Endothelial cell of umbilical vein (primary cell): ENCODE measurements at places on chromosomes 16 and 17.

- H3K36me3 ChIP-seq, result peaks cover 25% of the 10 kb centered on the region
- no peak overlapping the region for H3K27ac ChIP-seq
- no peaks in the 10 kb centered on the region for H3K27me3 ChIP-seq
- H3K4me3 ChIP-seq, result no peak overlapping the region
- DNase-seq, result no peak
- H3K4me1 ChIP-seq, result no peaks in the 10 kb centered on the region
Observed at GRCh38 chr16:57753448-57754353, 18.1 kb downstream of the KATNB1 start.

- H3K27ac ChIP-seq, result no peak overlapping the region
- no peaks in the 10 kb centered on the region for H3K27me3 ChIP-seq
- DNase-seq, result no peak
- H3K36me3 ChIP-seq, result peaks cover 7% of the 10 kb centered on the region
- H3K4me3 ChIP-seq, result no peak overlapping the region
- H3K4me1 ChIP-seq, result no peaks in the 10 kb centered on the region
Observed at GRCh38 chr16:89764711-89765201, 43.4 kb downstream of the ZNF276 start.

DNA sequence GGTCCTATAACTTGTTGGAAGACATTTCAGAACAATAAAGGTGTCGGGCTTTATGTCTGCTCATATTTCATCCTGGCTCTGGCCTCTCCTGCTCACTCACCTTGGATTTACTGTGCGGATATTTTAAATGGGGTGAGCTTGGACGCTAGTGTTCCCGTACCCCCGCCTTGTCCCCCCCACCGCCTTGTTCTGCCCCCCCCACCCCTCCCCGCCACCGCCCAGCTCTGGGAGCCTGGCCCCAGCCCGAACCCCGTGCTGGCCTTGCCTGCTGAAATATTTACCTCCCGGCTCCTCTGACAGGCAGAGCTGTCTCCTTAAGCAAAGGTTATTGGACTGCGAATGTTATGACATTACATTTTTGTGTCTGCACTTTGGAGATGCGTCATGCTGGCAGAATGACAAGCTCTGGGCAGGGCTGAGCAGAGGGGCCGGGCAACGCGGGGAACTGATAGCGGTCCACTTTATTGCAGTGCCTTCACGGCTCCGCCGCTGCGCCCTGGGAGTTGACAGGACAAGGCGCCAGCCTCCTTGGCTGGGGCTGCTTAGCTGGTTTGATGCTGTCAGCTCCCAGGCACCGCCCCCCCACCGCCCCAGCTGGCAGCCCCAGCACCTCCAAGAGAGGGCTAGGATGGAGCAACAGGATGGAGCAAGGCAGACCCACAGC lies 222.5 kb upstream of the GSE1 start:
- no peaks in the 10 kb centered on the region for H3K27me3 ChIP-seq
- no peak for DNase-seq
- peaks cover 2% of the 10 kb centered on the region for H3K4me1 ChIP-seq
- H3K36me3 ChIP-seq, result no peaks in the 10 kb centered on the region
- no peak overlapping the region for H3K4me3 ChIP-seq

DNA sequence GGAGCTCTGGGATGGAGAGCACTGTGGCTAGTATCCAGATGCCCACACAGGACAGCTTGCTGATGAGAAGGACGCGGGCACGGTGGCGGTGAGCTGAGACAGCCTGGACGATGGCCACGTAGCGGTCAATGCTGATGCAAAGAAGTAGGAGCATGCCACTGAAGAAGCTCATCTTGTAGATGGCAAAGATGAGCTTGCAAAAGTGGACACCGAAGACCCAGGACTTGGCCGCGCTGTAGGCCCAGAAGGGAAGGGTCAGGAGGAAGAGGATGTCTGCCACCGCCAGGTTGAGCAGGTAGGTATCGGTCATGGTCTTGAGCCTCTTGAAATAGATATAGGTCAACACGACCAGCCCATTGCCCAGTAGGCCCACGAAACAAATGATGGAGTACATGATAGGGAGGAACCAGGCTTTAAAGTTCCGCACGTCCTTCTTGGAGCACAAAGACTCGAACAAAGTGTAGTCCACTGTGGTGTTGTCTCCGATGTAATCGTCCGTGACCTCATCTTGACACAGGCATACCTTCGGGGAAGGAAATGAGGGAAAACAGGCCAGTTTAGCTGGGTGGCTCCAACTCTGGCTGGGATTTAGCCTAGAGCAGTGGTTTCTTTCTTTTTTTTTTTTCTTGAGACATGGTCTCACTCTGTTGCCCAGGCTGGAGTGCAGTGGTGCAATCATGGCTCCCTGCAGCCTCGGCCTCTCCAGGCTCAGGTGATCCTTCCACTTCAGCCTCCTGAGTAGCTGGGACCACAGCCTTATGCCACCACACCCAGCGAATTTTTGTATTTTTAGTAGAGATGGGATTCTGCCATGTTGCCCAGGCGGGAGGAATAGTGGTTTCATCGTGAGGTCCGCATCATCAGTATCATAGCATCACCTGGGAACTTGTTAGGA lies 9.7 kb downstream of the CCR7 start:
- H3K27ac ChIP-seq, result no peak overlapping the region
- peaks cover 20% of the 10 kb centered on the region for H3K4me1 ChIP-seq
- no peak for DNase-seq

- DNase-seq, result no peak
- H3K36me3 ChIP-seq, result no peaks in the 10 kb centered on the region
- H3K4me1 ChIP-seq, result peaks cover 6% of the 10 kb centered on the region
- no peak overlapping the region for H3K27ac ChIP-seq
- no peaks in the 10 kb centered on the region for H3K27me3 ChIP-seq
- H3K4me3 ChIP-seq, result no peak overlapping the region
Observed at GRCh38 chr16:8677481-8677880, 3.1 kb downstream of the ABAT start.

DNA sequence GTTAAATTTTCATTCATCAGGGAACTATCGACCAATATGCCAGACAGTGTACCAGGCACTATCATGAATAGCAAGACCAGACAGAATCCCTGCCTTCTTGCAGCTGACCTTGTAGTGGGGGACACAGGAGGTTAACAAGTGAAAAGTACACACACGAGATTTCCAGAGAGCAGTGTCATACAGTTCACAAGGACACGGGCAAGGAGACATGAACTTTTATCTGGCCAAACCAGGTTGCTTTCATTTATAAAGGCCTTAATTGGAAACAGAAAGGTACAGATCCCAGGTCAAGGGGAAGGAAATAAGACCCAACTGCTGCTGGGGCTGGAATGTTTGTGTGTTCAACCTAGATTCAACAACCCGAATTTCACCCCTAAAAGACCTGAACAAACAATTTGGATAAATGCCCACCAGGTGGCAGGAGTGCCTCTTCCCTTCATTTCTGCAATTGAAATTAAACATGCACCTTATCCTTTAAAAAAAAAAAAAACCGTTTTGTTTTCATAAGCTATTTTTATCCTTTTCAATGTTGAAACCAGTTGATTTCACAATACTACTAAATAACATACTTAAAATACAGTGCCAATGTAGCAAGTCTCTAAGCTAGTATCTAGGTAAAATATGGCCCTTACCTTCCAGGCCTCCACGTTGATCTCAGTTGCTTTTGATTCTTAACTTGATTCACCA lies 65.9 kb downstream of the EMP2 start:
- H3K36me3 ChIP-seq, result no peaks in the 10 kb centered on the region
- no peak overlapping the region for H3K4me3 ChIP-seq
- DNase-seq, result peak; percentile 55
- peaks cover 4% of the 10 kb centered on the region for H3K27me3 ChIP-seq

DNA sequence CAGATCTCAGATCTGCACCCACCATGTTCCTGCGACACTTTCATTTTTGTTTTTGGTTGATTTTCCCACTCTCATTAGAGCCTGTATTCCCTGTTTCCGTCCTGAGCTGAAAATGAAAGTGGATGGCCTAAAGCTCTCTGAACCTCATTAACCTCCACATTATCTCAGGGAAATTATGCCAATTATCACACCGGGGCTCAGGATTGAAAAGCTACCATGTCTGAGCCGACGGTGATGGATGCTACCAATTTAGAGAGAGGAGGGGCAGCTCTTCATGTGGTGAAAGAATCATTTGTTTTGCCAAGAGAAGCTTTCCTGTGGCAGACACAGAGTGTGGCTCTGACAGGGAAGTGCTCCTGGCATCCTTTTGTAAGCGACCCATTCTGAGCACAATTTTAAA lies 410.4 kb upstream of the CDH11 start:
- H3K27ac ChIP-seq, result no peak overlapping the region
- peak; percentile 11 for DNase-seq
- H3K4me1 ChIP-seq, result no peaks in the 10 kb centered on the region
- no peaks in the 10 kb centered on the region for H3K36me3 ChIP-seq

GRCh38 chr17:15896277-15896676 lies 48.7 kb upstream of the ADORA2B start:
- H3K4me1 ChIP-seq, result peaks cover 11% of the 10 kb centered on the region
- no peaks in the 10 kb centered on the region for H3K36me3 ChIP-seq
- no peak overlapping the region for H3K4me3 ChIP-seq
- no peak for DNase-seq
- H3K27me3 ChIP-seq, result no peaks in the 10 kb centered on the region

DNA sequence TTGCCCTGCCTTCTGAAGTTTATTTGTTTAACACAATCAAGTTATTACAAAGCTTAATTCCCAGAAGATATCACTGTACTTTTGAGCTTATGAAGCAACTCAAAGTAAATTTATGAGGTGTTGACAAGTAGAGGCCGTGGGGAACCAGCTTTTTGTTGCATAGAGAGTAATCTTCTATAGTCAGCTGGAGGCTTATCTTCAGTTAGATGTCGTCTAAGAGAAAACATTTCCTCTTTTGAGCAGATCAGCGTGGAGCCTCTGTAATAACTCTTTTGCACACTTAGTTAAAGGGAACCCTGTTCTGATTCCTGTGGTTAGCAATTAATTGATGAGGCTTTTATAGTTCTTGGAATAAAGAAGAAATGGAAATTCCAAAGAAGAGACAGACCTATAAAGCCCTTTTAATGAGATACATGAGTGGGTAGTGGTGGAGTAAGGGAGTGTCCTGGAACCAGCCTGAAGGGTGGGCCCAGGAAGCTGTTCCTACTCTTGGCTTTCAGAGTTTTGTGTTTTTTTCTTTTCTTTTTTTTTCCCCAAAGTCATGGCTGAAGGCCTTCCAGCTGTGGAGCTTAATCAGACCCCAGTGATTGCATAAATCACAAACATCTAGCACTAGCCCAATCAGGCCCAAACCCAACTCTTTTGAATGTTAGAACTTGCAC lies 28.9 kb upstream of the MAP3K14 start:
- peak; percentile 92 for DNase-seq
- no peaks in the 10 kb centered on the region for H3K27me3 ChIP-seq
- peaks cover 15% of the 10 kb centered on the region for H3K4me1 ChIP-seq
- no peaks in the 10 kb centered on the region for H3K36me3 ChIP-seq
- H3K4me3 ChIP-seq, result no peak overlapping the region

DNA sequence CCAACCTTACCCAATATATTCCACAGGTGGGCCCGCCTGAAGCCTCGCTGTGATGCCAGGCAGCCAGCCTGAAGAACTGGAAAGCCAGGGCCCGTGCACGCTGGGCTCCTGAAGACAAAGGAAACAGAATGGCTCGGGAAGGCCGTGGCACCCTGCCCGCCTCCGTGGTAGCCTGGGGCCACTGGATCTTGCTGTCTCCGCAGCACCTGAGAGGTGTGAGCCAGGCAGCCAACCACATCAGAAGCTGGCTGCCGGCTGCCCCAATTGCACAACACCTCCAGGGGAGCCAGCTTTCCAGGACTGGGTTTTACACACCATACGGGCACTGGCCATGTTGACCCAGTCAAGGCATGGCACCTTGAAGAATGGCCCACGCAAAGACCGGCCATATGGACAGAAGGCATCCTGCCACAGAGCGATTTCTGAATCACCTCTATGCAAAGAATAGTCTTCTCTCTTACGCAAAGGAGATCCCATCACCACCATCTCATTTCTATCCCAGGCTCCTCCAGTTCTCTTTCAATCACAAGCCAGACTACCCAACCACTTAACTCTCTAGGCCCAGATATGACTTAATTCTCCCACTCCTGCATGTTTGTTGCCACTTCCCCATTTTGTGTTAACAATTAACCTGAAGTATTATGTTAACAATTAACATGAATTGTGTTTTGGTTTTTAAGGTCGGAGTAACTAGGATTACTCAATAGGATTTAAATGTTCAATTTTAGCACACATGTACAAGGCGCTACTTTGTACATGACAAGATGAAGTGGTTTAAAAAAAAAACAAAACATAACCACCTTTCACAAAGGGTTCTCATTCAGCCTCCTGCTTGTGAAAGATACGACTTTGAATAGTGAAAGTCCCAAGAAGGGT lies 32.1 kb downstream of the ZFHX3 start:
- no peak for DNase-seq
- peaks cover 27% of the 10 kb centered on the region for H3K4me1 ChIP-seq
- H3K27ac ChIP-seq, result no peak overlapping the region
- H3K27me3 ChIP-seq, result no peaks in the 10 kb centered on the region

DNA sequence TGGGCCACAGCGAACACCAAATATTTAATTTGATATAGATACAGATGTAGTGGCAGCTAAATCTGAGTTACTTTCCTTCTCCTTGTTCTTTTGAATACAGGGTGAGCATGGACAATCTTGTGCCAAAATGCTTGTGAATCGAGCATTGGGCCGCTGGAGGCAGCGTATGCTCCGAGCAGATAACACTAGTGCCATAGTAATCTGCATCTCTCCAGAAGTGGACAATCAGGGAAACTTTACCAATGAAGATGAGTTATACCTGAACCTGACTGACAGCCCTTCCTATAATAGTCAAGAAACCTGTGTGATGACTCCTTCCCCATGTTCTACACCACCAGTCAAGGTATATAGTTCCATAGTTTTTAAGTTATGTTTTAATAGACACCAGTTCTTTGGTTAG lies 21.2 kb upstream of the BCAS3 start:
- H3K4me1 ChIP-seq, result no peaks in the 10 kb centered on the region
- no peaks in the 10 kb centered on the region for H3K36me3 ChIP-seq
- no peak for DNase-seq
- no peak overlapping the region for H3K4me3 ChIP-seq
- no peak overlapping the region for H3K27ac ChIP-seq
- no peaks in the 10 kb centered on the region for H3K27me3 ChIP-seq

DNA sequence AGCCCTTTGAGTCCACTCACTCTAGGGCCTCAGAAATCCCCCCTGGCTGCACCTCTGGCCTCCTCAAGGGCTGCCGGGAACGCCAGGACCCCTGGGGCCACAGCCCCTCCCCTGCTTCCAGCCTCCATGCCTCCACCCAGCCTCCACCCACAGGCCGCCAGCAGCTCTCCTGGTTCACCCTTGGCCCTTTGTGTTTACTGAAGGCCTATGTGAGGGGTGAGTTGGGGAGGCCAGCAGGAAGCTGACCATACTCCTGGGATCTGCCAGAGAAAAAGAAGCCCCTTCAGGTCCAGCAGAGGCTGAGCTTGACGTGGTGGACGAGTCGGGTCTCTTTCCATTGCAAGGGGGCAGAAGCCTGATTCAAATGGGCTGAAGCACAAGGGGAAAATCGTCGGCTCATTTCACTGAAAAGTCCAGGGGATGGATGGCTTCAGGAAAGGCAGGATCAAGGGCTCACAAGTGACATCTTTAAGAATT lies 18.3 kb upstream of the ATP2A3 start:
- peaks cover 39% of the 10 kb centered on the region for H3K4me1 ChIP-seq
- DNase-seq, result no peak
- H3K27ac ChIP-seq, result no peak overlapping the region
- H3K36me3 ChIP-seq, result no peaks in the 10 kb centered on the region
